ENCODE measurements at places on chromosomes 11 and 22.

DNA sequence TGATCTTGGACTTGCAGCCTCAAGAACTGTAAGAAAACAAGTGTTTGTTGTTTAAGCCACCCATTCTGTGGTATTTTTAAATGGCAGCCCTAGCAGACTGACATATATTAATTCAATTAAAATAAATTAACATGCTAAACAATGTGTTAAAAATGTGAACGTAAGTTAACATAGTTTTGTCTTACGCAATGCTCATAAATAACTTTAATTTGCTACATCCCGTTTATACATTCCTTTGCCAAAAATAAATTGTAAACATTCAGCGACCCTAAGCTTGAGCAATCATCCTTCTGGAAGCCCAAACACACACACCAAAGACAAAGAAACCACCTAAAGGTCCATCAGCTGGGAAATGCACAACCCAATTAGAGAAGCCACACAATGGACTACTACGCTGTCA, 70.4 kb downstream of the CELSR1 start:
- H3K27ac ChIP-seq = no peak overlapping the region
- no peaks in the 10 kb centered on the region for H3K27me3 ChIP-seq
- no peaks in the 10 kb centered on the region for H3K36me3 ChIP-seq
- no peaks in the 10 kb centered on the region for H3K4me1 ChIP-seq

- no peaks in the 10 kb centered on the region for H3K27me3 ChIP-seq
- H3K27ac ChIP-seq = no peak overlapping the region
- peak; percentile 14 for DNase-seq
- no peak overlapping the region for H3K4me3 ChIP-seq
- no peaks in the 10 kb centered on the region for H3K36me3 ChIP-seq
These were observed 112.7 kb downstream of the MORC2 start for GRCh38 chr22:30855677-30856518.

GRCh38 chr11:20762116-20762844, 92.9 kb downstream of the NELL1 start:
- no peak overlapping the region for H3K4me3 ChIP-seq
- no peaks in the 10 kb centered on the region for H3K4me1 ChIP-seq
- H3K27me3 ChIP-seq = no peaks in the 10 kb centered on the region
- no peak for DNase-seq

- no peak overlapping the region for H3K4me3 ChIP-seq
- H3K27ac ChIP-seq = no peak overlapping the region
- no peaks in the 10 kb centered on the region for H3K36me3 ChIP-seq
- DNase-seq = no peak
- no peaks in the 10 kb centered on the region for H3K27me3 ChIP-seq
These were observed 58.7 kb upstream of the ATXN10 start for GRCh38 chr22:45612940-45613339.

DNA sequence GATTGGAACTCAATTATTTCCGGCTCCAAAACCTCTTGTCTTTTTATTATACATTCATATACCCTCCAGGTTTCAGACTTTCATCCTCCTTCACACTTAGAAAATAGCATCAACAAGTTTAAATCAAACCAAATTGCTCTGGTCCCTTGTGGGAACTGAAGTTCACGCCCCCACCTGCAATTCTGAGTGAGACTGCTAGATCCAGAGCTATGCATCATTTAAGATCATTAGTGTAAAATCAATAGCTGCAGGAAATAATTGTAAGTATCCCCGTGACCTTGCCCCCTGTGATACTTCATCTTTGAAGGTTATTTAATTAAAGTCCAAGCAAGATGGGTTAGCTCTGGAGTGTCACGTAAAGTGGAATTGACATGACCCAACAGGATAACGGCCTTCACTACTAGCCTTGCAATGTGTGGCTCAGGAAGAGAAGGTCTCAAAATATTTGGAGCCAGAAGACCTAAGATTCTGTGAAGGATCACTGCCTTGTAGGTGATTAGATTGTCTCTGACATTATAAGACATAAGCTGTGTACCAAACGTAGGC, 742.2 kb upstream of the LRRC4C start:
- H3K36me3 ChIP-seq = no peaks in the 10 kb centered on the region
- no peaks in the 10 kb centered on the region for H3K4me1 ChIP-seq
- H3K4me3 ChIP-seq = no peak overlapping the region
- no peaks in the 10 kb centered on the region for H3K27me3 ChIP-seq
- DNase-seq = no peak

- H3K27ac ChIP-seq = no peak overlapping the region
- H3K36me3 ChIP-seq = no peaks in the 10 kb centered on the region
- H3K27me3 ChIP-seq = no peaks in the 10 kb centered on the region
- DNase-seq = no peak
- no peaks in the 10 kb centered on the region for H3K4me1 ChIP-seq
These were observed 75.6 kb downstream of the CLPB start for GRCh38 chr11:72358466-72359405.

DNA sequence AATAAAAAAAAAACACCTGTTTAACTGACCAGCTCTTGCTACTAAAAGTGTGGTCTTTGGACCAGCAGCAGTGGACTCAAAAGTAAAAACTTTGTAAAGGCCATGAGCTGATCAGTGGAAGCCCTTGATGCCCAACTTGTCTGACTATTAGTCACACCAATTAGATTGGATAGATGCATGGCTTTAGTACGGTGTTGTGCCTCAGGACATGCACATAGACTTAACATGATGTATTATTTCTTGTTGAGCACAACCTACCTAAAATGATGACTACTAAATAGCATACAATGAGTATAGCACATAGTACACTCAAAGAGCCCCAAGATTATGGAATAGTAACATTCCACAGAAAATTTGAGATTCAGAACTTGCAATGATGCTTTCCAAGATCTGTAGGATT, 95.1 kb upstream of the FIBIN start:
- no peak overlapping the region for H3K27ac ChIP-seq
- H3K4me3 ChIP-seq = no peak overlapping the region
- H3K36me3 ChIP-seq = no peaks in the 10 kb centered on the region
- H3K4me1 ChIP-seq = no peaks in the 10 kb centered on the region
- no peaks in the 10 kb centered on the region for H3K27me3 ChIP-seq

DNA sequence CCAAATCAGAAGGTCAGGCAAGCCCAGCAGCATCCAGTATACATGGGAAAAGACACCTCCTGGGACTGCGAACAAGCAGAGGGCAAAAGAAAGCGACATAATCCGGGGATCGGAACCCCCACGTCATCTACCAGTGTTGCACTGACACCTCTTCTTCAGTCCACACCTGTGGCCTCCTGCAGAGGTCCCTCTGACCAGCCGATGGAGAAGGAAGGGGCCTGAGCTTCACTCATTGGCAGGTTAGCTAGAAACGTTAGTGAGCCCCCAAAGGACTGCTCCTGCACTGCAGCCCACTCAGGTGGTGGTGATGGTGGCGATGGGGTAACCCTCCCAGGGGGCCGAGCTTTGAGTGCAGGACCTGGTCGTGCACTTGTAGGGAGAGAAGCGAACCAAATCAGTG, 22.1 kb downstream of the ASCL2 start:
- no peak overlapping the region for H3K4me3 ChIP-seq
- no peaks in the 10 kb centered on the region for H3K4me1 ChIP-seq
- H3K27me3 ChIP-seq = no peaks in the 10 kb centered on the region
- H3K27ac ChIP-seq = no peak overlapping the region
- DNase-seq = no peak
- no peaks in the 10 kb centered on the region for H3K36me3 ChIP-seq

GRCh38 chr11:83282084-83282716, 4.0 kb downstream of the CCDC90B start:
- no peaks in the 10 kb centered on the region for H3K36me3 ChIP-seq
- no peak for DNase-seq
- H3K27me3 ChIP-seq = no peaks in the 10 kb centered on the region
- H3K4me3 ChIP-seq = no peak overlapping the region

DNA sequence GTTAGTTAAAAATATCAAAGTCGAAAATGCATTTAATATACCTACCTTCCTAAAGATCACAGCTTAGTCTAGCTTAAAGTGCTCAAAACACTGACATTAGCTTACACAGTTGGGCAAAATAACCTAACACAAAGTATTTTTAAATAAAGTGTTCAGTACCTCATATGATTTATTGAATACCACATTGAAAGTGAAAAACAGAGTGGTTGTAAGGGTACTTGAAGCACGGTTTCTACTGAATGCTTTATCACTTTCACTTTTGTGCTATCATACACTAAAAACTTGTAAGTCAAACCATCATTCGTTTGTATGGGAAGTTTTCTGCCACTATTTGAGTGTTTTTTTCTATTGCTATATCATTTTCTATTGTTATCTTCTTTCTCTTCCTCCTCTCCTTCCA, 36.6 kb downstream of the ZBTB44 start:
- no peaks in the 10 kb centered on the region for H3K27me3 ChIP-seq
- no peak overlapping the region for H3K27ac ChIP-seq
- no peak for DNase-seq
- no peaks in the 10 kb centered on the region for H3K4me1 ChIP-seq

DNA sequence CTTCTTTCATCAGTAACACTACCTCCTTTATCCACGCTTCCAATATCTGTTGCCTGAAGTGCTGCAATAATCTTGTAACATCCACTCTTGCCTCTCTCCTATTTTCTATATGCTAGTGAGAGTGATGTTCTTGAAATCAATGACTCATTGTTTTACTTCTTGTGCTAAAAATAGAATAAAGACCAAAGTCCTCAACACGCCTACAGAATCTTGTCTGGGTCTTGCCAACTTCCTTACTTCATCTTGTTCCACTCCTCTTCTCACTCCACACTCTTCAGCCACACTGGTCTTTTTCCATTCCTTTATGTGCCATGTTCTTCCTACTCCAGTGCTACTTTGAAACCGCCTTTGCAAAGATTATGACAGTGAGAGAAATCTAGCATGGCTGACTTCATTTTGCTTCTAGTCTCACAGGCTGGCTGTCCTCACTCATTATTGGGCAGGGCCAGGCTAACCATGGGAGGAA, 136.4 kb downstream of the CCDC81 start:
- no peaks in the 10 kb centered on the region for H3K27me3 ChIP-seq
- no peaks in the 10 kb centered on the region for H3K4me1 ChIP-seq
- no peak for DNase-seq
- no peak overlapping the region for H3K4me3 ChIP-seq

- no peaks in the 10 kb centered on the region for H3K27me3 ChIP-seq
- H3K36me3 ChIP-seq = no peaks in the 10 kb centered on the region
- H3K4me1 ChIP-seq = peaks cover 33% of the 10 kb centered on the region
- H3K4me3 ChIP-seq = peak overlapping the region; percentile 74
- H3K27ac ChIP-seq = peak overlapping the region; percentile 81
These were observed 1.0 kb downstream of the PHETA2 start for GRCh38 chr22:42074846-42075676.

DNA sequence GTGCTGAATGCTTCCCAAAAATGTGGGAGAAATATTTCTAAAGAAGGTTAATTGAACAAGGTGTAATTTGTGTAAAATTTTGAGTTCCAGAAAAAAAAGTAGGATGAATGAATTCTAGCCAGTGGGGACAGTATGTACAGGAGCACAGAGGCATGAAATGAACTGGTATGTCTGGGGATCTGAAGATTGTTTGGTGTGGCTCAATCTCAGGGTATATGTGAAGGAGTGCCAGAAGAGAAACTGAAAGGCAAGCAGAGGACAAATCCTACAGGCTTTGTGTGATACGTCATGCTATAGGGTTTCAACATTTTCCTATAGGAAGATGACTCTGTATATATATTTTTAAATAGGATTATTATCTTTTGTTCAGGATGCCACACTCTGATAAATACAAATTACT, 126.9 kb downstream of the FAM181B start:
- H3K27ac ChIP-seq = no peak overlapping the region
- no peaks in the 10 kb centered on the region for H3K4me1 ChIP-seq
- no peaks in the 10 kb centered on the region for H3K36me3 ChIP-seq
- no peak for DNase-seq

DNA sequence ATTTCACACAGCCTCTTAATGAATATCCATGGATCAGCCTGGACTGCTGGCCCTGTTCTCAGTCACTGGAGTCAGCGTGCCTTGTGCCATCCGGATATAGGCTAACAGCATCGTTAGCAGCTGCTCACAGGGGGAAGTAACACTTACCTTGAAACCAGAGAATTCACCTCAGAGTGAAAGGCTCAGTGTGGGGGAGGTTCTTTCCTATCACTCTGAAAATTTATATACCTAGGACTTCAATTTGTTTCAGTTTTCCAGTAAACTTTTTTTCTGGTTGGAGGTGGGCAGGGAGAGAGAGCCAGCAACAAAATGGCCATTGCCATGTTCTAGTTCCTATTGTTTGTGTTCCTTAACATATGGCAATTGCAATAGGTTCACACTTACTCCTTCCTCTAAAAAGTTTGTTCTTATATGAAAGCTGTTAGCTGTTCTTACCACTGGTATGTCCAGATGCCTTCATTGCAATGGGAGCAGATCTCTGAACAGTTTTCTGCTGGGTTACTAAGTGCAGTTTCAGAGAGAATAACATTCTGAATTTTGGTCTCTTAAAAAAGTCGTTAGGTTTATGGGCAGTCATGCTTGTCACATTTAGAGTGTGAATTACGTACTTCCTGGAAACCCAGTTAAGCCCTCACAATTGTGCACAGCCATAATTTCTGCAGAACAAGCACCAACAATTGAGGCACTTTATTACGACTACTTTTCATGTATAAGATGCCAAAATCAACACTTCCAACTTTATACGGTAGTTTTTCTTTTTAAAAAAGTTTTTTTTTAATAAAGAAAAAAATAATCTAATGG, 247.6 kb downstream of the CADM1 start:
- H3K36me3 ChIP-seq = no peaks in the 10 kb centered on the region
- DNase-seq = no peak
- no peak overlapping the region for H3K4me3 ChIP-seq

GRCh38 chr22:23179381-23180299, 669 bp upstream of the BCR start:
- H3K4me3 ChIP-seq = peak overlapping the region; percentile 90
- H3K27me3 ChIP-seq = no peaks in the 10 kb centered on the region
- peak overlapping the region; percentile 77 for H3K27ac ChIP-seq

DNA sequence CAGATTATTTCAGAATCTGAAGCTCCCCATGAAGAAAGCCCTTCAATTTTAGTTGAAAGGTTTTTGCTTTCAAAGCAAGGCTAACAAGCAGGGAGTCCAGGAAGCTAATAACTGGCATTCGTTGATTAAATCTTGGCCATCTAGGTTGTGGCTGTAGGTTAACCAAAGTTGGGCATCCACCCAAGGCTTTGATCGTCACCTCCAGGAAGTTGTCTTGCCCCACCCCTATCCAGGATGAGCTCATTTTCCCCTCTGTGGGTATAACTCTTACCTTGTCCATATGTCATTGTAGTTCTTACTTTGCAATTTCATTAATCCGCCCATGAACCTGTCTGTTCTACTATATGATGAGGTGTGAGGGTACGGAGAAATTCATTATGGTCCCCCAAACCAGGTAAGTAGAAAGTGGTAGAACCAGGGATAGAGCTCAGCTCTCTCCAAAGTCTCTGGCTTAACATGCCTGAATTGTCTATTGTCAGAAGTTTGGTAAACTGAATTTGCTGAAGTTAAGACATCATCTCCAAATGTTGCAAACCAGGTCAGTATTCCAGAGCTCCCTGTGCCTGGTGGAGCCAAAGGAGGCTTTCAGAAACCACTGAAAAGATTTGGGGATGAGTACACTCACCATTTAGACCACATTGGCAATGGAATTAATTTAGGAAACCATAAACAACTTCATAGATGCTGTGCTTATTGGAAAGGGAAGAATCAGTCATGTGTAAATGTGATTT, 97.1 kb downstream of the CD44 start:
- no peak overlapping the region for H3K27ac ChIP-seq
- H3K27me3 ChIP-seq = no peaks in the 10 kb centered on the region
- peaks cover 2% of the 10 kb centered on the region for H3K36me3 ChIP-seq
- H3K4me1 ChIP-seq = no peaks in the 10 kb centered on the region
- H3K4me3 ChIP-seq = no peak overlapping the region
